ENCODE measurements at places on chromosomes 11 and 22. TPM values are rescaled to one million over a fixed set of nuclear protein-coding genes. Genes with fewer than 3 reads are reported as not detected.

GGTLC3 gene
- not detected for total RNA-seq

JHY gene
- total RNA-seq, result 0.40 TPM

VPS37C gene
- 11.8 TPM for total RNA-seq

PHETA2 gene
- 18.2 TPM for total RNA-seq

CTSW gene
- total RNA-seq, result not detected

IL17REL gene
- not detected for total RNA-seq

PGA5 gene
- not detected for total RNA-seq

TRIM6 gene
- total RNA-seq, result 2.6 TPM

FIBP gene
- total RNA-seq, result 222 TPM

MS4A12 gene
- total RNA-seq, result not detected

MYOD1 gene
- total RNA-seq, result 5.3 TPM

PSMA1 gene
- total RNA-seq, result 136 TPM

VPREB3 gene
- not detected for total RNA-seq

ACR gene
- not detected for total RNA-seq

CFAP300 gene
- total RNA-seq, result 16.8 TPM

Data from epithelial cell of alveolus of lung (primary cell).